ENCODE measurements at places on chromosomes 16 and 17. TPM values are rescaled to one million over a fixed set of nuclear protein-coding genes. Genes with fewer than 3 reads are reported as not detected.

- no peaks in the 10 kb centered on the region for H3K4me1 ChIP-seq
- DNase-seq: no peak
- no peaks in the 10 kb centered on the region for H3K27me3 ChIP-seq
- no peaks in the 10 kb centered on the region for H3K36me3 ChIP-seq
Measured at GRCh38 chr16:79229361-79229760, 371.2 kb downstream of the MAF start.

DNA sequence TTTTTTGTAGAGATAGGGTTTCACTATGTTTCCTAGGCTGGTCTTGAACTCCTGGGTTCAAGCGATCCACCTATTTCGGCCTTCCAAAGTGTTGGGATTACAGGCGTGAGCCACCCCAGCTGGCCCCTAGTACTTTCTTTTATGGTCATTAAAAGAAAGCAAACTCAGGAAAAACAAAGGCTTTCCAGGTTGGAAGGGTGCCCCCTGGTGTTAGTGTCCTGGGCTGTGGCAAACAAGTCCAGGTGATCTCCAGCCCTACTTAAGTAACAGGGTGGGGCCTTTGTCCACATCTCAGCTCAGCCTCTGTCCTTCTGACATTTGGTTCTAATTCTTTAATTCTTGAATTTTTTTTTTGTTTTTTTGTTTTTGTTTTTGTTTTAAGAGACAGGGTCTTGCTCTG lies 6.9 kb downstream of the IGFBP4 start:
- no peak overlapping the region for H3K27ac ChIP-seq
- H3K36me3 ChIP-seq: no peaks in the 10 kb centered on the region
- H3K4me3 ChIP-seq: no peak overlapping the region
- H3K4me1 ChIP-seq: peaks cover 24% of the 10 kb centered on the region
- H3K27me3 ChIP-seq: no peaks in the 10 kb centered on the region
- no peak for DNase-seq

The HEATR3 gene
- total RNA-seq: 26.2 TPM

DNA sequence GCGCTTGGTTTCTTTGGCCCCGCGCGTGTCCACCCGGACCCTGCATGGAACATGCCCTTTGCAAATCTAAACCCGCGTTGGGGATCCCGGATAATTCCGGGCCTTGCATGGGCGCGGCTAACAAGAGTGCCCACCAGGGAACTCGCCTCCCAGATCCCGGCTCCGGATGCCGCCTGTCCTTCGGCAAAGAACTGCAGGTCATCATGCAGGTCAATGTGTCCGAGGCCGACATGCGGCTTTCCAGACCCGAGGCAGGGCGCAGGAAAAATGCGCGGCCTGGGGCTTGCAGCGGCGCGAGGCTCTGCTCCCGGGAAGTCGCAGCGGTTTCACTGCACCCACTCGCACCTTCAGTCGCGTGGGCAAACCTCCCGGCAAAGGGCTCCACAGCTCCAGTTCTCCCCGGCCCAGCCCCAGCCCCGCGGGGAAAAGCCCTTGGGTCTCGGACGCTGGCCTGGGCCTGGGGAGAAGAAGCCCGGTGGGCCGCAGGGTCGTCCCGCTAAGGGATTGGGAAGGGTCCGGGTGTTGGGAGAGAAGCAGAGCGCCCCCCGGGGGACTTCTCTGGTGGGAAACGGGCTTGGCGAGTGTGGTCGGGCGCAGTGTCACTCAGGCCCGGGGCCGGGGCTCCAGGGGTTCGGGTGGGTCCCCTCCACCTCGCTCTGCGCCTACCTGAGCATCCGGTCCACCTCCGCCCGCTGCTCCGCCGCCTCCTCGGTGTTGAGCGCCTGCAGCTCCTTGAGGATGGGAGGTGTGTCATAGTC lies 805 bp downstream of the HNF1B start:
- H3K27ac ChIP-seq: no peak overlapping the region
- no peak for DNase-seq
- H3K27me3 ChIP-seq: peaks cover 61% of the 10 kb centered on the region
- no peak overlapping the region for H3K4me3 ChIP-seq
- peaks cover 32% of the 10 kb centered on the region for H3K4me1 ChIP-seq

Measured in CD8-positive, alpha-beta memory T cell (primary cell).